ENCODE measurements at places on chromosomes 7 and 10.

- DNase-seq: no peak
These were observed 11.9 kb upstream of the HOXA13 start for GRCh38 chr7:27211764-27212204.

GRCh38 chr10:108167766-108168165 lies 1003.3 kb upstream of the SORCS1 start:
- no peak for DNase-seq

DNA sequence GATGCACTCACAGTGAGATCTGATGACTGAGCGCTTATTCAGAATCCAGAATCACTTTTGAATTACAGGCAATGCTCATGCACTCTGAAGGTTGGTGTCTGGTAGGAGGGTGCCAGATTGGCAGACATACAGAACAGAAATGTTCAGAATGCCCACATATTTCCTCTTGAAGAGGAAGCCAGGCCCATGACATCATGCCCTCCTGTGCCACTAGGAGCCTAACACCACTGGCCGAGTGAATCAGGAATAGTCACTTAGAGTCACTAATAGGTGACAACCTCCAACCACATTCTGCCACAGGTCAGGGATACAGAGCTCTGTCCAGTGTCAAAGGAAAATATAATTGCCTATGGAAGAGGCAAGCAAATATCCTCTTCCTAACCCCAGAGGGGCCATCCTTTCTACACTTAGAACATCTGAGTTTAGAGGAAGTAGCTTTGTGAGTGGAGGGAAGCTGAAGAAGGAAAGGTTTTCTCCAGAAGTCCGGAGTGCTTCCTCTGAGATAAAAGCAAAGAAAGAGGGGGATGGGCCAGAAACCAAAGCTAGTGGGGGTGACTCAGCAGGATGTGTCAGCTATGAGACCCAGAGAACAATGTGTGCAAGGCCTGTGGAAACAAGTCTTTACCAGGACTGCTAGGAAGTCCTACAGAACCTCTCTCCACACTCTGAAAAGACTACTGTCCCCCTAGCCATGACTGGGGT lies 838.8 kb downstream of the GRID1 start:
- DNase-seq: no peak

GRCh38 chr10:91540733-91541132 lies 92.1 kb downstream of the PPP1R3C start:
- no peak for DNase-seq

DNA sequence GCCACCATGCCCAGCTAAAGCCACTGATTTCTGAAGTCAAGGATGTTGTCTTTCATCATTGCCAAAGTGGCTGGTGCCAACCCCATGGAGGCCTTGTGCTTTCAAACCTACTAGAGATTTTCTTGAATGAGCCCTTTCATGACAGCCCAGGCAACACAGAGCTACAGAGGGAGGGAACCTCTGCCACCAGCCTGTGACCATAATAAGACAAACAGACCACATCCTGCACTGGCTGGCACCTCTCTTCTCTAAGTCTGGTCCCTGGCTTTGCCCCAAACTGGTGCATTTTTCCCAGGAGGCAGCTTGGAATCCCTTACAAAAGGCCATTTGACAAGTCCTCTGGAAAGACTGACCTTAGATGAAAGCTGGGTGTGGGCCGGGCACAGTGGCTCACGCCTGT lies 348.8 kb downstream of the GALNT17 start:
- no peak for DNase-seq

DNA sequence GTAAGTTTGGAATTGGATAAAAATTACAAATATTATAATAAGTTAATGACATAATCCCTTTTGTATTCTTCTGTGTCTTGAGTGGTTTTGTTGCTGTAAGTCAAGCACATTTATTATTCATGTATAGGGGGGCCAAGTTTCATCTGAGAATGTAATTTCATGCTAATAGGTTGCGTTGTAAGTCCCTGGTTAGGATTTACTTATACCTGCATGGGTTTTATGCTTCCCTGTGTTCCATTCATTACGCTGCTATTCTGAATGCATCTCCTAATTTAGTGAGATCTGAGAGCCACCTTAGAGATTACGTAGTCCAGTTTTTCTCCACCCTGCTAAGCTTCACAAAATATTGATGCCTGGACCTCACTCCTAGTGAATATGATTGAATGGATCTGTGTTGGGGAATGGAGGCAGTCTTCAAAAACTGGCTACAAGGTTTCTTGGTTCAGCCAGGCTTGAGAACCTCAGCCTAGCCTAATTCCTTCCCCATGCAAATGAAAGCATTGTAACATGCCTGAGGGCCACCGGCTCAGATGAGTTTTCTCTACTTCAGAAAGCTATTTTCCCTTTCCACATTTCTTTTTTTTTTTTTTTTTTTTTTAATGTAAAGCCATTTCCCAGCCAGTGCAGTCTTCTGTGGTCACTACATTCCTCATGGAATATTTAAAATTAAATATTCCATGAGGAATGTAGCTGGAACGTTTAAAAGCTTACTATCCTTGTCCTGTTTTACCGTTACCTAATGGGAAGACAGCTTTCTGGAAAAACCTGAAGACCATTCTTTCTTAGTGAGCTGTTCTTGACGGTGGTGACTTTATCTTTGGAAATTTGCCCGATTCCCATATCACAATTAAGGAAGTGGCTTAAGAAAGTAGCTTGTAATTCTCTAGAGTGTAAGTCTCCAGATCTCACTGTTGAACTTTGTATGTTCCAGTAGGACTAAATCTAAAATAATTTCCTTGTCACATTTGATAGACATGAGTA lies 16.0 kb downstream of the PAPSS2 start:
- DNase-seq: no peak

DNA sequence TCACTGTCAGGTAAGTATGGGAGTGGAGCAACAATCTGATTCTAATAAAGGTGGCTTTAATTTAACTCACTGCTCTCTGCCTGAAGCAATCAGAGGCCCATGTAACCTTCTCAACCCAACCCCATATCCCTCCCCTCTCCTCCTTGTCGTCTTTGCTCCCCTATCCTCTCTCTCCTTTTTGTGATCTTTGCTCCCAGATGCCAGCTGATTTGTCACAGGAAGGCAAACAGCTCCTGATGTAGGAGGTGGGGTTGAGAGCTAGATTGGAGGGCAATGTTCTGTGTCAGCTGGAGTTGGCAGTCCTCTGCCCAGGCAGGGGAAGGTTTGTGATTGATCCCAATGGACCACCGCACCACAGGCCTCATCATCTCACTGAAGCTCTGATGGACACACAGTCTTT lies 101.4 kb upstream of the PIK3CG start:
- DNase-seq: no peak

DNA sequence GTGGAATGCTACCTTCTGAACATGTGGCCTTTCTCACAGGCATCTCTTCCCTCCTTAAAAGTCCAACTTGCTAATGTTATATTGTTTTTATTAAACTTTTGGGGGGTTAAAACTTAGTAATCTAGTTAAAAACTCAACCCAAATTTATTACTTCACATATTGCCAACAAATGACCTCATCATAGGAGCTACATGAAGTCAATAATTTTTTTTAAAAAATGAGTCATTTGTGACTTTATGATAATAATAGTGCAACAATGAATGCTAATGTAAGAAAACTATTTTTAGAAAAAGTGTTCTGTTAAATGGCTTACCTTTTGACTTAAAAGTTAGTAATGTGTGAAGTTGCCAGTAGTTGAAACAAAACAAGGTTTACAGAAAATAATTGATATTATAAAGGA lies 325.9 kb upstream of the FZD1 start:
- DNase-seq: no peak

- no peak for DNase-seq
These were observed 150.5 kb downstream of the ELAPOR2 start for GRCh38 chr7:86908948-86909347.

GRCh38 chr7:156257904-156258303 lies 382.7 kb upstream of the RNF32 start:
- DNase-seq: no peak

GRCh38 chr10:127921753-127922145 lies 14.8 kb downstream of the PTPRE start:
- no peak for DNase-seq

- no peak for DNase-seq
These were observed 38.9 kb upstream of the PRKG1 start for GRCh38 chr10:51035344-51035743.

DNA sequence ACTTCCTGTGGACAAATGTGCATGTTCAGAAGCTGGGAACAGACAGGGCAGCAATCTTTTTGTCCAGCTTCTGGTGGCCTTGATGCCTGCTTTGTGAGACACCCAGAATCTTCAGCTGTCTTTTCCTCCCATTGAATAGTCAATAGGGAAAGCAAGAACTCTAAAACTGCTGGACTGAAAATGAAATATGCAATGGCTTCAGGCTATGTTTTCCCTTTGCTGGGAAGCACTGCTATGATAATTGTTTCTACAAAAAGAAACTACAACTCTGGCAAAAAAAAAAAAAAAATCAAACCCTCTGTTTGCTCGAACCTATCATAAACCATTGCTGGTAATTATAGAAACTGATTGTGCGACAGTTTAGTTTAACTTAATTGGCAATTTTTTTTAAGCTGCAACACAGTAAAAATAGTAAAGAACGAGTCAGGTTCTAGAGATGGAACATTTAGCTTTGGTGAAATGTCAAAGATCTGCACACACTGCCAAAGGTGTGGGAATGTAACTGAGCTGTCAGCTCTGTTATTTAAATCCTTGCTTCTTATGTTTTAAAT lies 79.1 kb upstream of the NEUROD6 start:
- no peak for DNase-seq

GRCh38 chr10:4826792-4827324 lies 851 bp downstream of the AKR1E2 start:
- no peak for DNase-seq

DNA sequence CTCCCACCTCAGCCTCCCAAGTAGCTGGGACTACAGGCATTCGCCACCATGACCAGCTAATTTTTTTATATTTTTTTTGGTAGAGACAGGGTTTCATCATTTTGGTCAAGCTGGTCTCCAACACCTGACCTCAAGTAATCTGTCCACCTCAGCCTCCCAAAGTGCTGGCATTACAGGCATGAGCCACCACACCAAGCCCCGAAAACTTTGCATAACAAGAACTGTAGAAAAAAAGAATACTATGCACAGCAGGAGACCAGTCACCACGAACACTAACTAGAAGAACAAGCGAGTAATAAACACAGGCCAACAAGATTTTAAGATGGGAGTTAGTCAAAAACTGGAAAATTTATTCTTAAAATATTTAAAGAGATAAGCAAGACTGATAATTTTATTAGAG lies 447.0 kb downstream of the ETV1 start:
- no peak for DNase-seq

DNA sequence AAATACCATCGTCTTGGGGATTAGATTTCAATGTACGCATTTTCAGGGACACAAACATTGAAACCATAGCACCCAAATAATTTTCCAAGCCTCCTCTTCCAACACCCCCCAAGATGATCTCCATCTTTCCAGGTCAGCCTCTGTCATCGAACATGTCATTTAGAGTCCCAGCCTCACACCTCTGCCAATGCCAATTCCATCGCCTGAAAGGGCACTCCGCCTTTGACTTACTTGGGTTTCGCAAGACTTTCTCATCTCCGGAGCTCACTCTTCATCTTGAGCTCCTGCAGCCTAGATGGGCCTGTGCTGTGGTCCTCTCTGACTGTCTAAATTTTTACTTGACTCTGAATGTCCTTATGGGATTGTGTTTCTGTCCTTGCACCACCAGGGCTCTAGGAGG lies 10.4 kb upstream of the FAM241B start:
- DNase-seq: no peak

DNA sequence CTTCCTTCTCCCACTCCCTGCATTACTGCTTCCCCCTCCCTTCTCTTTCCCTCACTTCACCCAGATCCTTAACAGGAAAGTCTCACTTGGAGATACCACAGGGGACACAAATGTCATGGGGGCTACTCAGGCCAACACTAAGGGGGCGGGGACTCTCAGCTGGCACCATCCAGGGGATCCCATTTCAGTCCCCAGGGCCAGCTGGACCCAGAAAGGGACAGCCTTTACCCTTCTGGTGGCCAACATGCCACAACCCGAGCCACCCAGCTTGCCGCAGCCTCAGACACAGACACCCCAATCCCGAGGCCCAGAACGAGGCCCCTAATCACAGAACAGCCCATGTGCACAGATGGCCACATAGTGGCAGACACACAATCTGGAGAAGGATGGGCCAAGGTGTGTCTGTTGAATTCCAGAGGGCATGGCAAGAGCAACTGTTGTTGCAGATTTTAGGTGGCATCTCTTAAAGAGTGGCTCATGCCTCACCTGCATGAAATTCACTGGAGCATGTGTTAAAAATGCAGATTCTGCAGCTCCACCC lies 5.6 kb downstream of the CAMK2G start:
- DNase-seq: no peak

- DNase-seq: no peak
These were observed 39.3 kb downstream of the SEPTIN7 start for GRCh38 chr7:35839860-35840854.

DNA sequence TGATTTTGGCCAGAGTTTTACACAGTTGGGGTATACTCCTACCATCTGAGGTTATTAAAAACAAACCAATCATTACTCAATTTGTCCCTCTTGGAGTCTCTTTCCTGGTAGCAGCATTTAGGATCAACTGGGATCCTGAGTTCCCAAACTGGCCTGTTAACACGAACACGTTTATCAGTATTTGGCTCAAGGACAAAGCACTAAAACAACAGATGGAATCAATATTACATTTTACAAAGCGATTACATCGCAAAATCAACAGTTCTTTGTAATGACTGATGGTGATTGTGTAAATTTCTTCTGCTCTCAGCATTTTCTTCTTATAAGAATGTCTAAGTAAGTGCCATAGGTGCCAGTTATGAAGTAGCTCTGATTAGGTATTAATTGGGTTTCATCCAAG lies 582.9 kb upstream of the ANKRD30A start:
- no peak for DNase-seq

DNA sequence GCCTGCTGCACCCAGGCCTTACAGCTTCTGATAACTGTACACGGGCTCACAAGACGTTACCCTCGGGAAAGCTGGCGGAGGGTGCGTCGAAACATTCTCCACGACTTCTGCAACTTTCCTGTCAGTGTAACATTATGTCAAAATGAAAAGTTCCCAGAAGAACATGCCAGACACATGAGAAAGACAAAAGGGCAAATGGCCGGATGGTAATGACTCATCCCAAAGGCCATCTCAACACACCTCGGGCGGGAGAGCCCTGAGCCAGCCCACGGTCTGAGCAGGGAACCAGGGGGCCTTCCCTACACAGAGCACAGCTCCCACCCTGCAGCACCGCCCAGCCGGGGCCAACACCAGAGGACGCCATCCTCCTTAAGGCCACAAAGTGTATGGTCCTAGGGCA lies 118.7 kb downstream of the MAD1L1 start:
- DNase-seq: no peak

GRCh38 chr10:93916257-93917063 lies 22.7 kb downstream of the SLC35G1 start:
- no peak for DNase-seq

DNA sequence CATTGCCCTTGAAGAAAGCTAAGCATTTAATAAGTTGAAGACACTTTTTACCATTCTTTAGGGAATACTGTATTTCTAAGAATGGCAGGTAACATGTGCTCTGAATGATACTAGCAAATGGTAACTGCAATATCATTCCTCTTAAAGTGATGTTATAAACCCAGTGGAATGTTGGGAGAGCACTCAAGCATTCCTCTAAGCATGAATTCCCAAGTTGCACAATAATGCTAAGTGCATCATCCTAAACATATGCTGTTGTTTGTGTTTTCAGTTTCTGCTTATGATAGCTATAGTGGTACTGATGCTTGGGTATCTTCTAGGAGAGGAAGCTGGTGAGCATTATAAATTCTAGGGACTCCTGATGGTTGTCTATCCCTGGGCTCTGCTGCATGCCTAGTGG lies 673.9 kb downstream of the PHTF2 start:
- no peak for DNase-seq

All from NCI-H510A (cell line).